ENCODE measurements at places on chromosomes 12 and 14. TPM values are rescaled to one million over a fixed set of nuclear protein-coding genes. Genes with fewer than 3 reads are reported as not detected.

Gene NINJ2
- total RNA-seq, result not detected

Gene TESPA1
- not detected for total RNA-seq

Gene TAS2R8
- total RNA-seq, result not detected

Gene PROX2
- total RNA-seq, result not detected

Gene GPR84
- total RNA-seq, result not detected

Gene NANOG
- total RNA-seq, result not detected

Gene ZDHHC22
- not detected for total RNA-seq

Gene DCAF5
- 11.1 TPM for total RNA-seq

Gene POLE2
- 14.9 TPM for total RNA-seq

Gene IGFBP6
- total RNA-seq, result 13.1 TPM

Gene RPGRIP1
- total RNA-seq, result not detected

Gene ADAM21
- total RNA-seq, result 0.30 TPM

Gene PPP1R13B
- 14.3 TPM for total RNA-seq

Gene FOXA1
- 0.91 TPM for total RNA-seq

Gene NPFF
- not detected for total RNA-seq

Gene ENDOU
- total RNA-seq, result not detected

Gene DLK1
- not detected for total RNA-seq

Gene CFAP54
- total RNA-seq, result 37.5 TPM

Gene BRI3BP
- total RNA-seq, result 5.2 TPM

Gene SLC38A4
- total RNA-seq, result not detected

Gene GOLGA3
- 81.3 TPM for total RNA-seq

Gene LIN7A
- total RNA-seq, result 1.8 TPM

Gene CFAP251
- total RNA-seq, result 0.97 TPM

Gene PIK3C2G
- not detected for total RNA-seq

Gene PEX5
- 22.8 TPM for total RNA-seq

Gene GLIPR1L2
- total RNA-seq, result not detected

Gene BCL11B
- total RNA-seq, result under 0.01 TPM

Gene DEGS2
- total RNA-seq, result under 0.01 TPM

Gene TTC8
- total RNA-seq, result 10.7 TPM

Gene IL26
- not detected for total RNA-seq

Gene GNPNAT1
- total RNA-seq, result 46.2 TPM

Gene DUSP16
- total RNA-seq, result 6.5 TPM

Gene RNU6-7
- not detected for total RNA-seq

Gene MBIP
- 9.1 TPM for total RNA-seq

Gene AKAP3
- total RNA-seq, result 0.97 TPM

Gene NEUROD4
- not detected for total RNA-seq

Gene LTBP2
- total RNA-seq, result 80.1 TPM

Gene TMEM132D
- not detected for total RNA-seq

Gene PLEKHG7
- not detected for total RNA-seq

Gene PLEKHH1
- total RNA-seq, result under 0.01 TPM

Gene INF2
- total RNA-seq, result 31.0 TPM

Gene MYO1H
- not detected for total RNA-seq

Gene PDE3A
- 56.8 TPM for total RNA-seq

Gene CFAP73
- total RNA-seq, result not detected

Gene ANP32D
- total RNA-seq, result not detected

Gene PRIMA1
- total RNA-seq, result not detected

Gene NRDE2
- 9.4 TPM for total RNA-seq

Gene RIMBP2
- total RNA-seq, result not detected

Gene RASSF9
- total RNA-seq, result 1.2 TPM

Gene SLC24A4
- total RNA-seq, result not detected

Gene INSM2
- not detected for total RNA-seq

Gene OAS1
- 15.3 TPM for total RNA-seq

Measured in epithelial cell of umbilical artery (primary cell).